HT1080 (cell line): ENCODE measurements at places on chromosomes 6 and 20.

DNA sequence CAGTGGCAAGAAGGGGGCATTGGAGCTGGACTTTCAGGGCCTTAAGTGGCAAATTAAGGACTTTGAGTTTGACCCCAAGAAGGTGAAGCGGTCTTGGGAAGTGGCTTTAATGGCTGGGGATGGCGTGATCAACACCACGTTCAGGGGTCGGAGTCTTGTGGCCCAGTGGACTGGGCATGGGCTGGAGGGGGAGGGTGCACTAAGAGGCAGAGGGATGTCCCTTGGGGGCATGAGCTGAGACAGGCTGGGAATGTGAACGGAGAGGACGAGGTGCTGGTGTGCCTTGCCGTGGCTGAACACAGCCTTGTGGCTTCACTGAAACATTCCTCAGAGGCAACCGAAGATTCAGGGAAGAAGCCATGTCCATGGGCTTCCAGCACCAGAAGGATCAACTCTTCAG lies 227.0 kb downstream of the SYNDIG1 start:
- DNase-seq = no peak

DNA sequence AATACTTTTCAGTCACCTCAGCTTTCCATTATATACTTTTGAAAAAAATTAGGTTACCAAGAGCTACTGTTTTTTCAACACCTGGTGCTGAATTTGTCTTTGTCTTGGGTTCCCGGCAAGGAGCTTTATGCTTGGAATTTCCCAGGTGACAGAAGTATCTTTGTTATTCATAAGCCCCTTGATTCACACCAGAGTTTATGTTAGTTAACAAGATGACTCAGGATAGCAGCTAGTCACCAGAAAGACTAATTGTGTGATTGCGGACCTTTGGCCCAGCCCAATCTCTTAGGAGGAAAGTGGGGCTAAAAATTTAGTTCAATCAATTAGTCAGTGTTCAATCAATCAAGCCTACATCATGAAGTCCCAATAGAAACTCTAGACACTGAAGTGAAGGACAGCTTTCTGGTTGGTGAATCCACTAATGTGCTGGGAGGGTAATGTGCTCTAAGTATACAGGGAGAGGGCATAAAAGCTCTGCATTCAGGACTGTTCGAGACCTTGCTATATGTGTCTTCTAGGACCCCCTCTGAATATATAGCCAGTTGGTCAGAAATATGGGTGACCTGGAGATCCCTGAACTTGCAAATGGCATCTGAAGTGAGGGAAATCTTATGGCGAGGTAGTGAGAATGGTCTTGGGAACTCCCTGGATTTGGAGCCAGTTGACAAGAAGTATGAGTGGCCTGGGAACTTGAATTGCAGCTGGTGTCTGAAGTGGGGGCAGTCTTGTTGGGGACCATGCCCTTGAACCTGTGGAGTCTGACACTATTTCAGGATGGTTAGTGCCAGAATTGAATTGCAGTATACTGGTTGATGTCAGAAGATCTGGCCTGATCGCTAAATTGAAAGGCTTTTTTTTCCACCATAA lies 16.2 kb downstream of the TMEM30A start:
- DNase-seq = peak; percentile 29

DNA sequence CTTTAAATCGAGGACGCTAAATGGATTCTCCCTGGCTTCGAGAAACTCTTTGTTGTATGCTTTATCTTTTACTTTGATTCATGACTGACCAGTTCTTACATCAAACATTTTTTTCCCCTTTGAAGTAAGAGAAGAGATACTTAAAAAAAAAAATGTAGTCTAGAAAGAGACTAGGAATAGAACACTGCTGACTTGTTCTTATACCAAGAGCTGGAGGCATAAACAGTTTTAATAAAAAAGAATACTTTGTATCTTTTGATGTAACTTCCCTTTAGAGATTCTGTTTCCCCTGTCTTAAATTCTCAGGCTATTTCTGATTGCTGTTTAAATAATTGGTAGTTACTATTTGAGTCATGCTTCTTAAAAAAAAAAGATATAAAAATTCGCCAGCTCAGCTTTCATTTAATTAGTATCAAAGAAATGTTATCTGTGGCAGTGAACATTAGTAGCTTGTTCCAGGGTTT lies 4.8 kb downstream of the ASXL1 start:
- DNase-seq = no peak

GRCh38 chr6:39891353-39891752 lies 42.9 kb downstream of the MOCS1 start:
- DNase-seq = no peak

- no peak for DNase-seq
These were observed 15.5 kb downstream of the GSS start for GRCh38 chr20:34940081-34940481.

GRCh38 chr6:93962566-93962965 lies 543.2 kb upstream of the EPHA7 start:
- peak; percentile 44 for DNase-seq

GRCh38 chr20:48595495-48596333 lies 232.1 kb downstream of the PREX1 start:
- no peak for DNase-seq
